ENCODE measurements at places on chromosomes 5 and 9.
A peak's percentile ranks its signal among the peaks of the same experiment; 100 is the strongest.

DNA sequence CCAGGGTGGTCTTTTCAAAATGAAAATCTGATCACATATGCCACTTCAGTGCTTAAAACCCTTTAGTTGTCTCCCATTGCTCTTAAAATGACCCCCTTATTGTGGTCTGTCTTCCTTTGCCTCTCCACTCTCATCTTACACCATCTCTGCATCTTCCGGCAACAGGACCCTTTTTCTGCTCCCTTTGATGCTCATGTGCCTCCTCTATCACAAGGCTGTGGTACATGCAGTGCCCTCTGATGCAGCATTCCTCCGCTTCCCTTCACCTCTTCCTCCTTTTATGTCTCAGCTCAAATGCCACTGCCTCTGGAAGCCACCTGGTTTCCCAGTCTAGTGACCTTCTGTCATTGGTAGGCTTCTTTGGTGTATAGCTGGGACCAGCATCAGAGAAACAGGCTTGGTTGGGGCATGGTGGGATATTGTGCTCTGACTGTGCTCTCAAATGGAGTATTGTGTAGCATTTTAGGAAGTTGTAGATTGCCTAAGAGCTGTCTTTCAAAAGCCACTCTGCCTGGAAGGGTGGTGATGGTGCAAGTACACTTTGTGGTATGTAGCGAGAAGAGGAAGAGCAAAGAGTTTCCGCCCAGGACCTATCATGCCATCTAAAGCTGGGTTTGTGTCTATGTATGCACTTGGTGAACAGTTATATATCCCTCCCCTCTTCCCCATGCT lies 28.1 kb downstream of the ARHGAP26 start:
- DNase-seq = no peak

DNA sequence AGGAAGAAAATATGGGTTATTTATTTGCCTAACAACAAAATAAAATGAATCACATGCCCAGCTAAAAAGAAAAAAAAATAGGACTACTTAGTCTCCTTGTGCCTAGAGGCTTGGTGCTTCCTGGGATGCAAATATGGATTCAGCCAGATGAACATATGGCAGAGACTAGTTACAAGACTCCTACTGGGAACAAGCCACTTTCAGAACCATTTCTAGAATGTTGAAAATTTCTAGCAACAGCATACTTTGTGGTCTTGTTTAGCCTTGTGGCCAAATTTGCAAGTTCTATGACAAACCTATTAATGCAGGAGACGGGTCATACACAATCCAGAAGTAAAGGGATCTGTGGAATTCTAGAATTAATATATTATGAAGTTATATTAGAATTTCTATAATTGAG lies 198.7 kb downstream of the CHSY3 start:
- no peak for DNase-seq

DNA sequence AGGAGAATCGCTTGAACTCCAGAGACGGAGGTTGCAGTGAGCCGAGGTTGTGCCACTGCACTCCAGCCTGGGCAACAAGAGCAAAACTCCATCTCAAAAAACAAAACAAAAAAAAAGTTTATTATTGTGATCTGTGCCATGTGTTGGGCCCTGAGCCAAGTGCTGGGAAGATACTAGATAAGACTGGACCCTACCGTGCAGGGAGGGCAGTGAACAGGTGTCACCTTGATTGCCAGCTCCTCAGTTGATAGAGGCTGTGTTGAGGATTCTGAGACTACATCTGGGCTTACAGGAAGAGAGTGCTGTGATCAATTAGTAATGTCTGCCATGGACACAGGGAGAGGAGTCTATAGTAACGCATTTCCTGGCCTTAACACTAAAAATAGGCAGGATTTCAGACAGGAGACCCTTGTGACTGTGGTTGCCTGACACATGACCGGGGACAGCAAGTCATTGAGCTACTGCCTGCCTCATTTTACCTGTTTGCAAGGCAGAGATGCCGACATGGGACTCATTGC lies 201.5 kb downstream of the C9orf50 start:
- no peak for DNase-seq

DNA sequence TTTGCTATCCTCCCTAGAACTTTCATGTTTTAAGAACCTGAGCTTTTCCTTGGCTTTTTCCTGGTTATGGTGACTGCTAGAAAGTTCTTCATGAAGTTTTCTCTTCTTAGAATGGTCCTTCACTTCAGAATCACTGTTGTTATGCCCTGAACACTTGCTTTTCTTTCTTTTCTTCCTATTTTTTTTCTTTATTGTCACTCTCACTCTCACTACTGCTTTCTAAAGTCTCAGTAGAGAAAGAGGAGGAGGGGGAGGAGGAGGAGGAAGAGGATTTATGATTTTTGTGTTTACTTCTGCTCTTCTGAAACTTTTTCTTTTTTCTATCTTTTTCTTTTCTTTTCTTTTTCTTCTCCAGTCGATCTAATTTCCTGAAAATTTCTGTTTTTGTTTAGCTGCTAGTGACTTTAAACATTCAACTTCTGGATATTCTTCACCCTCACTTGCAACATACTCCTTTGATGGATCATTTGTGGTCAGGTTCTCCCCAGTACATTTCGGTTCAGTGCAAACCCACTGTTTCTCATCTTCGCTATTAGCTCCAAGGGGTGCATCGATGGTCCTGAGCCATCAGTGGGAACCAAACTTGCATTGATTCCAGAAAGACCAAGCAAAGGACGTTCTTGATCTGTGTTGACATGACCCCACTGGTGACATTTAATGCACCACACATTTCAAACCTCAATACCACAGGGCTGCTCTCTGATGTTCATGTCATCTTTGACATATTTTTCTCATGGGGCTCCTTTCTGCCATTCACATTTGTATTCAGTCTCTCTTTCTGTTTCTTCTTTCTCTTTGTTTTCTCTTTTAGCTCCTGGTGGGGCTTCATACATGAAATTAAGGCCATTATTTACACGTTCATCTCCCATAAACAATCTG lies 81.6 kb upstream of the HAND1 start:
- no peak for DNase-seq

DNA sequence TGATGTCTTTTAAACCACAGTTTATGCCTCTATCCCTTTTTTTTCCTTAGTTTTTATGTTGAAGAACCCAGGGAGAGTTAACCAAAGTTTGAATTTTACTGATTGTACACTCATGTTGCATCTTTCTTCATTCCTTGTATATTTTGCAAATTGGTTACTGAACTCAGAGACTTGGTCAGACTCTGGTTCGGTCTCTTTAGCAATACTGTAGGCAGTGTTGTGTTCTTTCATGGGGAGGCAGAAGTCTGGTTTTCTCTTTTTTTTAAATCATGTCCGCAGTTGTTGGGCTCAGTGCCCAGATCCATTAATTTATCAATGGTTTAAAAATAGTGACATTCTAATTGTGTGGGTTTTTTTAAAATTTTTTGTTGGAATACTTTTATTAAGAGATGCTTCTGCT lies 23.4 kb downstream of the UBE2R2 start:
- no peak for DNase-seq

- no peak for DNase-seq
These were observed 53.5 kb downstream of the KCNIP1 start for GRCh38 chr5:170557314-170557713.

DNA sequence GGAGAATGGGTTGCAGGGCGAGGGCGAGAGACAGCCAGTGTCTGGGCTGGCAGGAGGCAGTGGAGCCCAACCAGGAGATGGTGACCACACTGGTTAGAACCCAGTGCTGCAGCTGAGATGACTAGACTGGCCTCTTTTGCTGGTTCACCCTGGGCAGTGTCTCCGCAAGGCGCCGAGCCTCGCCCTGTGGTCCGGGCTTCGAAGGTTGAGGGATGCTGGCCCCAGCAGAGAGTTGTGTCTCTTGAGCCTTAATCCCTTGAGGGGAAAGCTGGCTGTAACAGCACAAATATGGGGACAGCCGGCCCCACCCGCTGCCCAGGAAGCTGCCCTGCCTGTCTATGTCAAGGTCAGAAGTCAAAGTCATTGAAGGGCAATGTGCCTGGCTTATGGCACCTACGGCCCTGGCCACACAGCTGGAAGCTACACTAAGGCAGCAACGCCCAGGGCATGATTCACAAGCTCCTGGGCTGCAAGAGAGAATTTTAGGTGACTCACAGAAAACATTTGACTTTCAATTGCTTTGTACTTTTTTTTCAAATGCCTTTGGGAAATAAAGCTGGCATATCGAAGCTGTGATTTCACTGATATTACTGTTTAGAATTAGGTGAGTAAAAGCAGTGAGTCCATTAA lies 33.3 kb downstream of the NKX2-5 start:
- no peak for DNase-seq

DNA sequence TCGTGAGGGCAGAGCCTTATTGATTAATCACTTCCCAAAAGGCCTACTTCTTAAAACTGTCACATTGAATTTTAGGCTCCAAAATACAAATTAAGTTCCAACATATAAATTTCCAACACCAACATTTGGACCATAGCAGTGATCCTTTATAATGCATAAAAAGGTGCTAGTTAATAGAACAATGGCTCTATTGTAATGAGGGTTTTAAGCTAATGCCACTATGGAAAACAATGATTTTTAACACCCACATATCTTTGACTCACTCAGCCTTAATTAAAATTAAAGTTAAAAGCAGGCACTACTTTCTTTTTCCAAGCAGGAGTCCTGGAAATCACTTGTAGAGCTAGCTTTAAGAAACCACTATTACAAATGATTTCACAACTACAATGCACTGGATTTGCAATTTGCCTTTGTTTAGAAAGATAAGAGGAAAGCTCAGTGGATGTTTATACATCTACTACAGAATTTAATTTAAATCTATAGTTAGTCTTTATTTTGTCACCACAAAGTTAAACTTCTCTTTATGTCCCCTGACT lies 41.8 kb downstream of the DPYSL3 start:
- no peak for DNase-seq

GRCh38 chr5:136242611-136243010 lies 49.6 kb upstream of the SMIM32 start:
- no peak for DNase-seq

DNA sequence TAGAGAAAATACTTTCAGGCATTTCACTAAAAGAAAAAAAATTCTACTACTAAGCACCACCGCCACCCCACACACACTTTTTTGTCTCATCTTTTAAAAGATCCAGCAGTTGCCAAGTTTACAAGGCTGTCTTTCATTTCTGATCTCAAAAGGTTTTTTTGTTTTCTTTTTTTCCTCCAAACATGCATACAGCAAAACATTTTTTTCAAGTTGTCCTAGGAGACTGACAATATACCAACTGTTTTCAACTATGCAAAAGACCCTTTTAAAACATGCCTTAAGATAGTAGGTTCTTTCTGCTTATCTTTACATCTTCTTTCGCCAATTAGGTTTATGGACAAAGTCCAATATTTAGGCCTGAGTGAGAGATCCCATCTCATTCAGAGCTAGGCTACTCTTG lies 65.2 kb downstream of the HMHB1 start:
- no peak for DNase-seq

DNA sequence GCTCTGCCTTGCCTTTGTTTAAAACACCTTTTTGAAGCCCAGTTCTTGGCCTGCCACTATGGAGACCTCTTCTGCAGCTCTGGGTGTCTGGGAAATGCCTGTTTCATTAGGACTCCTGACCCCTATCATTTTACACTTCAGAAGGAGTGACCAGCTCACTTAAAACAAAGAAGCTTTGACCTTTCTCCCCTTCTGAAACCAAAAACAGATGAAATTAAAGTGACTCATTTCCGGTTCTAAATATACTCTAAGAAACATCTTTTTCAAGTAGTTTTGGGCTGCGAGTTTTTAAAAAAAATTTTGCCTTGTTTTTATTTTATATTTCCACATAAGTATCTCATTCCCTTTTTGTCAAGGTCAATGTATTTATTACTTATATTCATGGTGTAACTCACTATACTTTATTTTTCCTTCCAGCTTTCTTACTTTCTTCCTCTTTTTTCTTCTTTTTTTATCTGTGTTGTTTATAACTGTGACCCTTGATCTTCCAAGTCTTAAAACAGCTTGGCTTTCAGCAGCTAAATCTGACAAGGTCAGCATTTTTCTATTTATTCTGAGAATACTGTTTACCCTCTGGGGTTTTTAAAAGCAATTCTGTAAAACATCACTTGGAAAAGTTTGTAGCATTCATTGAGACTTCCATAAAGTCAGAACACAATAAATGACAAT lies 672.9 kb downstream of the NR2F1-AS1 start:
- DNase-seq = no peak

DNA sequence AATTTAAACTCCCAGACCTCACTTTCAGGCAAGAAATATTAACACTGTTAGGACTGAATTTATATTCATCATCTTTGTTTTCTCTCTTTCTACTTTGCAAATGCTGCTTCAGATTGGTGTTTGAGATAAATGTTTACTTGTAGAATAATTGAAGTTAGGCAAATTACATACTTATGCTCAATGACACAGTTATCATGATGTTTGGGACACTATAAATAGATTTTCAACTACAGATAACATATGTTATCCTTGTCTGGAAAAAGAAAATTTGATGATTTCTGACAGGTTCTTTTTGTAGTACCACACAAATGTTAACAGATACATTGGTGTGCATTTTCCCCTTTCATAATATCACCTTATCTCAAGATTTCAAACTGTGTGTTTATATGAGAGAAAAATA lies 7.9 kb downstream of the PRR16 start:
- DNase-seq = no peak

GRCh38 chr9:96618209-96619123 lies 1.2 kb downstream of the CDC14B start:
- DNase-seq = peak; percentile 34

DNA sequence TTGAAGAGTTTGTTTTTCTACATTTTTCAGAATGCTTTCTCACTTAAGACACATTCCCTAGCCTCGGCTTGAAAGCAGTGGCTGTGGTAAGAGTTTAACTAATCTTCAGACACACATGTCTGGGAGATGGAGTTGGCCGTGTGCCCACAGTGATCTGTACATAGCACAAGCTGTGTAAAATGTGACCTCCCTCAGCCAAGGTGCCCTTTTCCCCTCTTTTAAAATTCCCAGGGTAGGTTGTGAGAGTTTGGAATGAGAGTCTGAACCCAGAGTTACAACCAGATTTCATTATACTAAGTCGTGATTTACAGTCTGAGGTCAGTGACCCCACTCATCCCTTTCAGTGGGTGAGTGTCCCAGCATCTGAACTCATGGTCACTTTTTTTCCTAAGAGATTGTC lies 230.4 kb downstream of the DOCK8 start:
- no peak for DNase-seq

GRCh38 chr9:90853945-90854344 lies 52.3 kb downstream of the SYK start:
- DNase-seq = no peak

- no peak for DNase-seq
These were observed 7.8 kb upstream of the LCN1 start for GRCh38 chr9:135513351-135513846.

- no peak for DNase-seq
These were observed 1048.6 kb upstream of the SEMA6A start for GRCh38 chr5:117623042-117623805.

- DNase-seq = no peak
These were observed 207.9 kb downstream of the GADD45G start for GRCh38 chr9:89812556-89813181.

- DNase-seq = no peak
These were observed 6.8 kb downstream of the CXXC5 start for GRCh38 chr5:139654871-139655491.

Measured in nucleus accumbens (tissue), 56 donors.